Stimulated activated CD4-positive, alpha-beta T cell treated with anti-CD3 and anti-CD28 coated beads, Interleukin-4, amount 100 ng/mL, for 1 hour (primary cell): ENCODE measurements at places on chromosomes 2 and 18.

- no peak for DNase-seq
Observed at GRCh38 chr2:31390324-31390723, 24.2 kb downstream of the XDH start.

DNA sequence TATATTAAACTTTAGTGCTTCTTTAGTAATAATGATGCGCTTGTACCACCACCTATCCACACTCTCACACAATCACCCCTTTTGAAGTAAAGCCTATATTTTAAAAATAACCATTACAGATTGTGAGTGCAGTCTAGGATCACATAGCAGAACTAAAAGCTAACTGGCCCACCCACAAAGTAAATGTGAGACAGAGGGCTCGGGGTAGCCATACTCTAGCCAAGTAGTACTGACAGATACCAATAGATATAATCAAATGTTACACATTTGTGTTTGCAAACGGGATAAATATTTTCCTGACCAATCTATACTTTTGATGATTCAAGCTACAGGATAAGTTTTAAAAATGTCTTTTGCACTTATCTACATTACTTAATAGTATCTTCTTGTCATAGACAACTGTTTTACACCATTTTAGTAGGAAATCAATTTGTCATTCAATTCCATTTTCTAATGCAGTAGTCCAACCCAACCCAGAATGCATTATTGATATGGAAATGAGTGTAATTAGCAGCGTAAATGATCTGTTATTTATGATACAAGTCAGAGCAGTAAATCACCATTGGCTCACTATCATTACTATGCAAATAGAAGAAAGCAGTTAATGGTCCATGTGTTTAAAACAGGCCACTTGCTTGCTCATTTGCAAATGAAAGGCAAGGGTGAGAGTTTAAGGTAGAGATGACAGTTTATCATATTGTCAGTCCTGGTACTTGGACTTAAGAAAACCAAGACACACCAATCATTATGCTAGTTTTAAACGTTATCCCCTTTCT, 111.8 kb downstream of the ERBB4 start:
- no peak for DNase-seq

- no peak for DNase-seq
Observed at GRCh38 chr18:49432602-49433001, 27.8 kb downstream of the DYM start.

- DNase-seq, result no peak
Observed at GRCh38 chr2:128366713-128367511, 48.2 kb upstream of the HS6ST1 start.

DNA sequence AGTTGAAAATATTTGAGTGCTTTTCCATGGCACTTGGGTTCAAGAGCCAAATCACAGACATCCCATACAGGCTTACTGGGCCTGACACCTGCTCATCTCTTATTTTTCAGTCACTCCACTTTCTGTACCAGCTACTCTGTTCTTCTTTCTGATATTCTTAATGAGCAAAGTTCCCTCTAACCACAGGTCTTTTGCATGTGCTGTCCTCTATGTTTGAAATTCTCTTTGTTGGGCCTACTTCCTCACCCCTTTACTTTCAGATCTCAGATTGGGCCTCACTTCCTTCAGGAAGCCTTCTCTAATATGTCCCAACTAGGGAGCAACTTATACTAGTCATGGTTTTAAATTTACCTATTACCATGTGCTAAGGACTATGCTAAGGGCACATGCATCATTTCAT, 81.8 kb upstream of the RBMS1 start:
- no peak for DNase-seq

GRCh38 chr2:68404164-68404563, 39.1 kb downstream of the PLEK start:
- DNase-seq, result no peak

DNA sequence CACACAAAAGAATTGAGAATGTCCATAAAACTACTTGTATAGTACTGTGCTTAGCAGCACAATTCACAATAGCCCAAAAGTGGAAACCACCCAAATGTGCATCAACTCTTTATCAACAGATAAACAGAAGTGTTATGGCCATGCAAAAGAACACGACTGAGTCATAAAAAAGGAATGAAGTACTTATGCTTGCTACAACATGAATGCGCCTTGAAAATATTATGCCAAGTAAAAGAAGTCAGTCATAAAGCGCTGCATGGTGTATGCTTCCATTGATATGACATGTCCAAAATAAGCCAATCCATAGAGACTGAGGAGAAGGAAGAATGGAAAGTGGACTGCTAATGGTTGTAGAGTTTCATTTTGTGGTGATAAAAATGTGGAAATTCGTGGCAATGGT, 12.1 kb upstream of the MAP2 start:
- DNase-seq, result no peak

- DNase-seq, result no peak
Observed at GRCh38 chr2:161471631-161472030, 55.5 kb downstream of the TBR1 start.

DNA sequence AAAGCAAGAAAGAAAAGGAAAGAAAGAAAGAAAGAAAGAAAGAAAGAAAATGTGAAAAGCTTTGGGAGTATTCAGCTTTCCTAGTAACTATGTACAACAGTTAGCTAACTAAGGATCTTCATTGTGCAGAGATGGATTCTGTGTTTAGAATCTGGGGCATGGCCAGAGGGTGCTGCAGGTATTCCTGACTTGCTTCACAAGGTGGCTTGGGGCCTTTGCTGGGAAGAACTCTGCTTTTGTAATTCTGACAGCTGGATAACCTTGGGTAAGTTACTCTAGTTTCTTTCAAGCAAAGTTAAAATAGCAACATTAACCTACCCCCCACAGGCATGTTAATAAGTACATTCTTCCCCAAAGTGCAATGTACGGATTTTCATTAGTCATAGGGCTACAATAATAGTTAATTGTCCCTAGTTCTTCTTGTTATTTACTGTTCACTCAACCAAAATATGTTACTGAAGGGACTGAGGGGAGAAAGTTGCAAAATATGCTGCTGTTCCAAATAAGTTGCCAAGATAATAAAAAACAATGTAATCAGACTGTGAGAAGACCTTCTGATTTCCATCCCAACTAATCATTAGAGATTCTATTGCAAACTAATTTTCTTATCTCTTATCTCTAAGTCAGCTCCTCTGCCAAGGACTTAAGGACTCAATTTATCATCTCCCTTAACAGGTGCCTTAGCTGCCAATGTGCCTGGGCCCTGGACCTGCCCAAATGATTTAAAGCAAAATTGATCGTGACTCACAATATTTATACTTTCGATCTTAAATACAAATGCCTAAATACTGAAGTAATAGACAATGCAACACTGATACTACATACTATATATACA, 50.3 kb downstream of the SERPINB8 start:
- DNase-seq, result no peak

- DNase-seq, result no peak
Observed at GRCh38 chr18:3692113-3692621, 242.2 kb downstream of the TGIF1 start.

- DNase-seq, result no peak
Observed at GRCh38 chr2:115084446-115084845, 642.0 kb downstream of the DPP10 start.

- no peak for DNase-seq
Observed at GRCh38 chr18:44735096-44735495, 54.4 kb downstream of the SETBP1 start.

DNA sequence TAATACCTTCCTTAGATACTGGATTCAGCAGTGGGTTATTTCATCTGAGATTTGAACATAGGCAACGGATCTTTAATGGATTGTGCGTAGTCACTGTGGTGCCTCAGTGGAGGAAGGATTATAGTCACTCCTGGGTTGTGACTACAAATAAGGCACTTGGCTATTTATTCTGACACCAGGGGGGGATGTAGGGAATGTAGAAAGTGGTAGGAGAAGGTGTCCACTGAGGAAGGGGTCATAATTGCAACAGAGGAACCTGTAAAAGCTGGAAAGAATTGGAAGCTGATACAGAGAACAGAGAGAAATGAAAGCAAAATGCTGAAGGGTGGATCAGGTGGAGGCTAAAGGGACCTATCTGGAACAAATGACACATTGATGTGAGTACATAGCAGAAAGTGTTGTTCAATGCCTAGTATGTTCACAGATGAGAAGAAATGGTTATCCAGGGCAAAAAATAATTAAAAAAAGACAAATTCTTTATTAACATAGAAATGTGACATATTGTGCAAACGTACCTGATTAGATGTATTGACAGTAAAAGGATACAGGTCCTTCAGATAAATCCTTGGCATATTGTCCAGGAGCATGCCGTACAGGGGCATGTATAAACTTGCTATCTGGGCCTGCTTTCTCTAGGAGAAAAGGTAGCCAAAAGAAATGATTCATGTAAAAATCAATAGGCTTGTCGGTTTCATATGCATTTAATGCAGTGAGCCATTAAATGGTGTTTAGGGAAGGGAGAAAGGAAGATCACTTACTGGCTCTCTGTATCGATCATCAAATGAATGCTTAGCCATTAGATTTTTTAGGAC, 91.2 kb upstream of the CCDC195 start:
- DNase-seq, result no peak

DNA sequence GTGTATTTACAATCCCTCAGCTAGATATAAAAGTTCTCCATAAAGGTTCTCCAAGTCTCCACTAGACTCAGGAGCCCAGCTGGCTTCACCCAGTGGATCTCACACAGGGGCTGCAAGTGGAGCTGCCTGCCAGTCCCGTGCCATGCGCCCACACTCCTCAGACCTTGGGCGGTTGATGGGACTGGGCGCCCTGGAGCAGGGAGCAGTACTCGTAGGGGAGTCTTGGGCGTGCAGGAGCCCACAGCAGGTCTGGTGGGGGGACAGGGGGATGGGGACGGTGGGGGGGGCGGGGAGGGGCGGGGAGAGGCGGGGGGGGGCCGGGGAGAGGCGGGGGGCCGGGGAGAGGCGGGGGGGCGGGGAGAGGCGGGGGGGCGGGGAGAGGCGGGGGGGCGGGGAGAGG, 54.7 kb upstream of the RND3 start:
- DNase-seq, result no peak

DNA sequence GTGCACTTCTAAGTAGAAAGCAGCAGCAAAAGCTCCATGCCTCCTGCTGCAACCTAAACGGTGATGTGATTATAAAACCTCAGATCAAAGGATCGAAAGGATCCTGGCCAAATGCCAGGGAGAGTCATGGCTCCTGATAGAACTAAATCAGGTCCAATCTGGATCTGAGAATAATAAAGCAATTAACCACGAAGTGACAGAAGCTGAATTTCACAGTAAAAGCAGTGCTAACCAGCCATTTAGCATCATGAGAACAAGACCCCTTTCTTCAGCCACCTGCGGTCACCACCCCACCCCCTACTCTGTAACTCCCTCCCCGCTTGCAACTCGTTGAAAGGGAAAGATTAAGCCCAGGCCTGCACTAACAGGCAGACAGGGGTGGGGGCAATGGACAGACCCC, 748.7 kb downstream of the BCL11A start:
- no peak for DNase-seq

DNA sequence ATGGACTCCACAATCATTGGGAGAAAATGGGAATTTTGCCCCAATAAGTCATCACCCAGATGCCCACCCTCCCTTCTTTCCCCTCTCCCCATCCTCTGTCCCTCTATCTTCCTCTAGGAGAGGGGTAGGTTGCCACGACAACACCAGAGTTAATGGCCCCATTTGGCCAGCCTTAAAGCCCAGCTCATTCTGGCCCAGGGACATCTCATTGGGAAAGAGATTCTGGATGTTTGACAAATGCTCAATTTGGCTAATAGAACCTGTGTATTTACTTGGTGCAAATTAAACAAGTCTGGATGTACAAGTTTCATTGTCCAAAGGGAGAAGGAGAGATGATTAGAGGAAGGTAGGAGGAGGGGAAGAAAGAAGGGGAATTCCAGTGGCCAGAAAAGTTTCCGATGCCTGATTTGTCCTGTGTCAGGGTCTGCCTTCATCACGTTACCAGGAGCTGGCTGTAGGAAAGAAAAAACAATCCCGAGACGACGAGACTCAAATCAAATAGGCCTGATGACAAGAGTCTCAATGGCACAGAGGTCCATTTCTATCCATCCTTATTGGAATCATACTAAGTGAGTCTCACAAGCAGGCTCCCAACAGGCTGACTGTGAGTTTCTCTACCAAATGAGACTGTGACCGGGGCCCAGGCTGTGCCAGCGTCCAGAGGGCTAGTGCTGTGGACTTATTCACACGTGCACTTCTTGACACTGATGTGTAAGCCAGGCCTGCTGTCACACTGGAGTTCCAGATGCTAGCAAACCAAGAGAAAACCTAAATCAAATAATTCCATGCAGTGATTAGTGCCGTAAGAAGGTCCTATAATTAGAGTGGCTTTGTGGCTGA, 265.2 kb upstream of the APCDD1 start:
- DNase-seq, result no peak

DNA sequence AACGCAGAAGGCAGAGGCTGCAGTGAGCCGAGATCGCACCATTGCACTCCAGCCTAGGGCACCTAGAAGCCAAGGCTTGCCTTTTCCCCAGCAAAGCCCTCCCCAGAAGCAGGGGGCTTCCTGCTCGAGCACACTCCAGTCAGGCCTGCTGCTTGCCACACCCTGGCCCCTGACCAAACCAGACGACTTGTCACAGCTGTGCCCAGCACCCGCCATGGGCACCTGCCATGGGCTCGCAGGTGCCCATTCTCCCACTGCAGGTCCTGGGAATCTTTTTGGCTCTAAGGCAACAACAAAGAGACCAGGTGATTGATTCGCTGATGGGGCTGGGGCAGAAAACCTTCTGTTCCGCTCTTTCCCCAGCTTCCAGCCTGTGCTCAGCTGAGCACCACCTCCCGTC, 4.9 kb downstream of the KCNK3 start:
- no peak for DNase-seq

GRCh38 chr18:21053127-21053526, 58.5 kb downstream of the ROCK1 start:
- DNase-seq, result no peak

- DNase-seq, result no peak
Observed at GRCh38 chr2:231884438-231885140, 41.6 kb downstream of the NPPC start.

GRCh38 chr2:119683074-119683712, 4.2 kb downstream of the TMEM177 start:
- DNase-seq, result no peak

- DNase-seq, result no peak
Observed at GRCh38 chr2:150129921-150130575, 357.4 kb downstream of the RND3 start.
